ENCODE measurements at places on chromosomes 5 and 9.

DNA sequence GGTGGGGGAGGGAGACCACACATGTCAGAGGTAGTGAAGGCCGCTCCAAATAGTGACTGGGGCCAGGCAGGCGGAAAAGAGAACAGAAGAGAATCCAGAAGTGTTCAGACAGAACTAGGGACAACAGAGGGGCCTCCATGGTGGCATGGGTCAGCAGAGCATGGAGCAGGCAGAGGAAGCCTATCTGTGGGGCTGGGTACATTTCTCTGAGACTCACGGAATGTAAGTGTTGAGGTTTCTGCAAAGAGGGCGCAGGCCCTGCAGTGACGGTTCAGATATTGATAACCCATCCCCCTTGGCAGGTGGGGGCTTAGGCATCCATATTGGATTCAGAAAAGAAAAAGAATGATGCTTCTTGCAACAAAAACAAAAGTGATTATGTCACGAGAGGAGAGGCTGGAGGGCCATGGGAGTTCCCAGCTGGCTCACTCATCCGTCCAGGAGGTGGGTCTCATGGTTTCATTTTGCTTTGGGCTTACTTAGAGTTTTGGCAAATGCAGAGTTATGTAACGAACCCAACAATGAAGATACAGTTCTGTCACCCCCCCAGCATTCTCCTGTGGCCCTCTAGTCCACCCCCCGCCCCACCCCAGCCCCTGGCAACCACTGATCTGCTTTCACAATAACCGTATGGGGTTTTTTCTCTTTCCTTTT, 5.4 kb upstream of the RMND5B start:
- no peak for DNase-seq

GRCh38 chr9:99437145-99437544, 215.1 kb downstream of the SEC61B start:
- DNase-seq = no peak

GRCh38 chr5:168417731-168418429, 68.4 kb upstream of the RARS1 start:
- DNase-seq = no peak

GRCh38 chr5:17890501-17890900, 256.2 kb downstream of the TAF11L14 start:
- no peak for DNase-seq

- DNase-seq = peak; percentile 78
These were observed 2.6 kb upstream of the AFAP1L1 start for GRCh38 chr5:149268928-149269557.

DNA sequence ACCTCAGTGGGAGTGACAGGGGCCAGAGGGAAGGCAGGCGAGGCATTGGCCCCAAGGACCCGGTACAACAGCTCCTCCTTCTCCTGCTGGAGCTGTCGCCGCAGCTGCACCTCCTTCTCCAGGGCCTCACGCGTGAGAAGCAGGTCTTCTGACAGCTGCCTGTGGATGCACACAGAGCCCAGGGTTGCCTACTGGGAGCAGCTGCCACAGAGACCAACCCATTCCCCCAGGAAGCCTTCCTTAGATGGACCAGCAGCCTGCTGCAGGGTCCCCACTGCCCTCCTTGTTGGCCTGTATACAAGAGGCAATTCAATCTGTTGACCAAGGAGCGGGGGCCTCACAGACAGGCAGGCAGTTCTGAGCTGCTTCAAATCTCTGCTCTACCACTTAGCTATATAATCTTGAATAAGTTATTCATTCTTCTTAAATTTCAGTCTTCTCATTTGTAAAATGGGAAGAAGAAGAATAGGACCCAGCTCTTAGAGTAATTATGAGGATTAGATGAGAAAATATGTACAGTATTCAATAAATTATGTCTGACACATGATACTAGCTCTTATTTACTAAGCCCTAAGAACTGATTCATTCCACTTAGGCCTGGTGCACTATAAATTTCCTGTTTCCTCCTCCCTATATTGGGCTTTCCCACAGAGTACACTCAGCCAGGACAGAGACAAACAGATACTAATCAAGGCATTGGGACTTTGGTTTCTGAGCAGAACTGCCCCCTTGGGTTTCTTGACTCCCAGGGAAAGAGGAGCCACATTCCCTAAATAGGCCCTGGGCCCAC, 26.1 kb upstream of the ANXA6 start:
- DNase-seq = no peak

DNA sequence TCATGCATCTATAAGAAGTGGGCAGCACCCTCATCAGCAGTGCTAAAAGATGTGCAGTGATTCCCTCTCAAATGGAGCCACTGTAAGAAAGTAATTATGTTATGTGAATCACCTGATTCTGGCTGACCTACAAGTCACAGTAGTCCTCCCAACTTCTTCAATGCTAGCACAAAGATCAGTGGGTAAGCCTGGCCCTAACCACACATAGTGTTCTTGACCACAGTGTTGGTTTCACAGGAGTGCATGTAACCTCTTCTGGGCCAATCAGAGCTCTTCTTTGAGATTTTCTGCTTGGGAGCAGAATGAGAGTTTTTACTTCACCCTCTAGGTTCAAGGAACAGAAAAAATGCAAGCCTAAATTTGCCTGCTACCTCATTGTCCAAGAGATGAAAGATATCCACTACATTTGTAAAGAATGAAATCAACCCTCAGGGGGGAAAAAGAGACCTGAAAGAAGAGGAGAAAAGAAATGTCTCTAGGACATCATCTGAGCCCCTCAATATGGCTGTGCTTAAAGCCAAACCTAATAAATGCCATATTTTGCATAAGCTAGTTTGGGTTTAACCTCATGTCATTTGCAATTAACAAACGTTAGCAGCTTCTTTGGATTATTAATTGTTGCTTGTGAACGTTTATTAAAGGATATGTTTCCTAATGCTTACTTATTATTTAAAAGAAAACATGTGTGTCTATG, 65.3 kb upstream of the ADRB2 start:
- no peak for DNase-seq

GRCh38 chr5:78326930-78327329, 32.4 kb upstream of the AP3B1 start:
- no peak for DNase-seq

GRCh38 chr9:93357649-93358048, 93.8 kb upstream of the FAM120A start:
- no peak for DNase-seq

GRCh38 chr9:114516913-114517312, 11.6 kb upstream of the WHRN start:
- DNase-seq = no peak

- peak; percentile 29 for DNase-seq
These were observed 334.7 kb downstream of the FBXL7 start for GRCh38 chr5:15834596-15835245.

GRCh38 chr5:4995014-4995413, 145.1 kb upstream of the ADAMTS16 start:
- DNase-seq = no peak

GRCh38 chr5:176880366-176881020, 18.7 kb downstream of the HK3 start:
- no peak for DNase-seq

GRCh38 chr5:37248421-37248969, 681 bp downstream of the CPLANE1 start:
- no peak for DNase-seq

GRCh38 chr5:148443241-148443640, 59.5 kb downstream of the FBXO38 start:
- DNase-seq = no peak

- DNase-seq = no peak
These were observed 22.4 kb upstream of the FREM1 start for GRCh38 chr9:14932641-14933040.

- DNase-seq = peak; percentile 21
These were observed 59.5 kb downstream of the MVB12B start for GRCh38 chr9:126386088-126386487.

- no peak for DNase-seq
These were observed 32.2 kb upstream of the LARP1 start for GRCh38 chr5:154722936-154723335.

DNA sequence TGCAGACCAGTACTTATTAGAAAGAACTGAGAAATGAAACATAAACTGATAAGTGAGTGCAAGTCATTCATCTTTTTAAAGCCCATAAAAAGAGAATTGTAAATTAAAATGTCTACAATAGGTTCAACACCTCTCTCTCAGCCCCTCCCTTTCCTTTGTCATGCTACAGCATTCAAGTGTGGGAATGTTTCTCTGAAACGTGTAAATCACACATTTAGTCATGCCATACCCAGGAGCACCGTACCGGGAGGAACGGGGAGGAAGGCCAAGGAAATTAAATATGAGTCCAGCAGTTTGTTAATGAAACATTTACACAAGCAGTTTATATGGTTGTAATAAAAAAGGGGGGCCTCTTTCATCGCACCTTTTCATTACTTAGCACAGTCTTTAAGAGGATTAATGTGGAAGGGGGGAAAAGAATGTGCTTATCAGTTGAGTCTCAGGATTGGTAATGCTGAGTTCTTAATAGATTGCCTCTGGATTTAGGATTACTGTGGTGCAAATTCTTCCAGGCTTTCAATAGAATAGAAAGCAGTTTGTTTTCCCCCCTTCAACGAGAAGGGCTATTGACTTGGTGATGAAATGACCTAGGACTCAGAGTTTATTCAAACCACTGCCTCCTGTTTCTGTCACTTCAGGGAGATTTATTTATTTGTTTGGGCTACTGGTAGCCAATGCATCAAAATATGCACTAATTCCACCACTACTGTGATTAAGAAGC, 176.0 kb upstream of the ZNF608 start:
- DNase-seq = no peak

DNA sequence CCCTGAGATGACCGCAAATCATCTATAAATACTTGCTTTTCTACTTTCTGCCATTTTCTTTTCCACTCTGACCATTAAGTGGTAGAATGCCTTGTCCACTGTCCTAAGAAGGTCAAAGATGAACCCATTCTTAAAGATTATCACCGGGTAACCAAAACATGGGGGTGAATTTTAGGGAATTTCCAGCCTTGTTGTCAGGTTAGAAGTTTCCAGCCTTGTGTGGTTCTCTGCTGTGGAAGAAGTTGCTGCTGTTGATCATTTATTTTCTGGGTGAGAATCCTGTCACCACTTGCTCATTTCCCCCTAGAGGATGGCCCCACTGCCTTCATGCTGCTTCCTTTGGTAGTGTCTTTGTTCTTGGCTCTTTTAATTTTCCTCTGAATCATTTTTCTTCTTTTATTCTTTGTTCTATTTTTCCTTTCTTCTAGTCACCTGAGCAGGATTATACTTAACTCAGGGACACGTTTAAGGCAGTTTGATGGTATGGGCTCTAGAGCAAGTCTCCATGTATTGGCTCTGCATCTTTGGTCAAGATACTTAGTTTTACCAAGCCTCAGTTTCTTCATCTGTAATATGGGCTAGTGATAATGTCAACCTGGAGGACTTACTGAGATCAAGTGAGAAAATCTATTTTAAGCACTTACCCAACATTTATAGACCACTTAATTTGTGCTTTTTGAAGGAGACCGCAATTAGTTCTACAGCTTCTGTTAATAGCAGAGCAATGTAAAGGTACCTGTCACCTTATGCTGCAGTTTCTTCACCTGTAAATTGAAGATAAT, 266.2 kb downstream of the ARHGAP26 start:
- DNase-seq = no peak

DNA sequence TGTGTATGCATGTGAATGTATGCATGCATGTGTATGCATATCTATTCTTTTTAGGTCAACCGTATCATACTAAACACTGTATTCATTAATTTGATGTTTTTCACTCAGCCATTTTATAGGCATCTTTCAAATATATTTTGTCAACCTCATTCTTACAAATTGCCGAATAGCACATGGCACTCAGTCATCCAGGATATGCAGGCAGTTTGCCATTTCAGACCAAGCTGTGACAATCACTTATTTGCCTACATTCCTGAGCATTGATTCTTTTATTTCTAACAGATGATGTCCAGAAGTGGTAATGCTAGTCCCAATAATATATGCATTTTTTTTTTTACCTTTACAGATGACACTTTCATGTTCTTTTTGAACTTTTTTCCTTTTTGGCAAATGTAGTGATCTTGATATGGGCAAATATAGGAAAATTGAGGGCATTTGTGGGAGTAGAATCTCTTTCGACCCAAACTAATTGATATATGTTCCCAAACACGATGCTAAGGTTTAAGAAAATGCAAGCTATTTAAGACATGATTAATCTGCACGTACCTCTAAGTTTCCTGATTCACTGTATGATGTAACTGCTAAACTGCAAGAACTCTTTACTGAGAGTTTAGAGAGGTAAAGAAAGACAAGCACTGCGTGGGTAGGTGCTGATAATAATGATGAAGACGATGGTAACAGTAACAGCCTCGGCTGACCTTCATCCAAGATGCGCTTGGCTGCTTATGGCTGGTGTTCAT, 153.9 kb upstream of the DAP start:
- DNase-seq = no peak

GRCh38 chr5:159230657-159231056, 21.3 kb upstream of the RNF145 start:
- DNase-seq = no peak

DNA sequence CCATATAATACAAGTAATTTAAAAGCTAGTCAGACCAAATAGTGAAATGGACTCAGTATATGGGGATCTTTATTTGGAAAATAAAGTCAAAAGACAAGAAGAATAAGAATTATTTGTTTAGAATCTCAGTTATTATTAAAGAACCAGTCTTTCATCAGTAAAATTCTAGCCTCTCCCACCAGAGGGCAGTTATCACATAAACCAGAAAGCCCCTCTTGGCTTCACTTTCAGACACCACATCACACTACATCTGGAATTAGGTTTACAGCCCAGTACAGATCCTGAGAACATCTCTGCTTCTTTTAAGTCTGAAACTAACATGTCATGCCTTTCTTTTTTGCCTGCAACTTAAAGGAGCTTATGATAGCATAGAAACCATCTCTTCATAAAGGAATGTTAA, 12.2 kb upstream of the HSPB3 start:
- peak; percentile 54 for DNase-seq

DNA sequence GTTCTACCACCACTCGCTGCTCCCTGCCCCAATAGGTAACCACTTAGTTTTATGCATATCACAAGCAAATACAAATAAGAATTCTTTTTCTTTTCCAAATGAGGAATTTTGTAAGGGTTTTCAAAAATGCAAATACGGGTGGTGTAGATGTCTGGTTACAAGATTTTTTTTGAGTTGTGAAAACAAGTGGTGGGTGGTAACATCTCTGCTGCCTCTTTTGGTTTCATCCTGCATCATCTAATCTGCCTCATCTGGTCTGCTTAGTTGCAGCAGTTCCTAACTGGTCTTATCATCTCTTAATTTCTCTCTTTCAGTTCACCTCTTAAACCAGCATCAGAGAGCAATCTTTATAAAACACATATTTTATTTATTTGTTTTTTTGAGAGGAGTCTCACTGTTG, 5.3 kb downstream of the NFX1 start:
- DNase-seq = no peak

- DNase-seq = peak; percentile 82
These were observed 1.7 kb downstream of the FYB1 start for GRCh38 chr5:39217365-39218281.
